Stimulated activated CD8-positive, alpha-beta memory T cell treated with anti-CD3 and anti-CD28 coated beads, Interleukin-4, amount 100 ng/mL, for 4 hours (primary cell): ENCODE measurements at places on chromosomes 6 and 20.

GRCh38 chr6:155701342-155701741, 245.7 kb upstream of the NOX3 start:
- DNase-seq: no peak

- DNase-seq: no peak
These were observed 520.0 kb upstream of the IRAK1BP1 start for GRCh38 chr6:78347191-78347916.

DNA sequence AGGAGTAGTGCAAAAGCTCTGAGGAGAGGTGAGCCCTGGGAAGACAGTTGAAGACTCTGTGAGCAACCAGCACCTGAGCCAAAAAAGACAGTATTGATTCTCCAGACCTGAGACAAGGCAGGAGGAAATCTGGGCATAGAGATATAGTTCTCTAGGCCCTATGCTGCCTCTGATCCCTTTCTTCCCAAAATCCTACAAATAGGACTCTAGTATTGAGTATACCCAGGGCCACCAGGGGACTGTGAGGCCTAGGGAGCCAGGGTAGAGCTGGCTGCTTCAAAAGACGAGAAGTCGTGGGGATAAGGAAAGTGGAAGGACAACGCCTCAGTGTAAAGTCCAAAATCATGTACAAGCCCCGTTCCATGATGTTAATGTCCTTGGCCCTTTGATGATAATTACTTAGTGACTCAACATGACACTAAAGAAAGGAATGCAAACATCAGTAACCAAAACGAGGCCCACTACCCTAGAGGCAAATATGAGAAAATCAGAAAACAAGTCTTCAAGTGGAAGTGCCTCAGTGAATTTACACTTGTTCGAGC, 197.3 kb upstream of the PROKR2 start:
- no peak for DNase-seq

DNA sequence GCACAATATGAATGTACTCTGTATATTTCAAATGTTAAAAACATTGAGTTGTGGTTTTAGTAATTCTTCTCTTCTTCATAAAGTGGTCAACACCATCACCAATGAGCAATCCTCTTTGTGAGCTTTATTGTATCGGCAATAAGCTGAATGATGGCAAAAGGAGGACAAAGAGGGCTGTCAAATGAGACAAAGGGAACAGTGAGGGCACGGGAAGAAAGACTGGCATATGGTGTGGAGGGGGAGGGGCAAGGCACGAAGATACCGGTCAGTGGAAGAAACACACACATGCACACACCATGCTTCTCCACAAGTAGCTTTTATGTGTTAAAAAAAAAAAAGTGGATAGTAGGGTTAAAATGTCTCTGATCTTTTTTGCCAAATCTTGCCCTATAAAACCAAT, 506.8 kb upstream of the CITED2 start:
- no peak for DNase-seq

DNA sequence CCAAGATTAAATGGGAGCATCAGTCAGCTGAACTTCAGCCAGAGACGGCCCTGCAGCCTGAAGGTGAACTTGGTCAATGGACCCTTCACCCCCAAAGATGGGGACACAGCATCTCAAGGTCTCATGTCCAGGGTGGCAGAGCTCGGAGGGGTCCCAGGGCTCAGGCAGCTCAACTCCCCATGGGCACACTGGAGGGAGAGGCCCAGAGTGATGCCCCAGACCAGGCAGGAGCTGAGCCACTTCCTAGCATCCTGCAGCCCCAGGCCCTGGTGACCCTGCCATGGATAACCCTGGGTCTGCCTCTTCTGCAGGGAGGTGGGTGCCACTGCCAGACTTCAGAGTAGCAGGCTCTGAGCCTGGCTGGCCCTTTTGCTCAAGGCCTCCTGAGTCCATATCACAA, 27.5 kb upstream of the EMILIN3 start:
- no peak for DNase-seq

DNA sequence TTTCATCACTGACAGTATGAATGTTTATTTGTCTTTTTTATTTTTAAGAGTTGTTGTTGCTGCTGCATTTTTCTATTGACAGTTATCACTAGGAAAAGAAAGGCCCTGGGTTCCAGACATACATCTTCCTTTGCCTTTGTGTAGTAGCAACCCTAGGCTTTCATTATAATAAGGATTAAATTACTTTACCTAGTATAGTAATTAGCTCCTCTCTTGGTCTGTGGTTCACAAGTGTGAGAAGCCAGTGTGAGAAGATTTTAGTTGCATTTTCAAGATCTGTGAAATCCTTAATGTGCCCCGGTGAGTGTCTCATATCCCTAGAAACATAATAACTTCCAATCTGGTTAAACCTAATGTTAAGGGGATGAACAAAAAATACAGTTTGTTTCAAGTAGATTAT, 799.3 kb upstream of the MAP3K7 start:
- no peak for DNase-seq

DNA sequence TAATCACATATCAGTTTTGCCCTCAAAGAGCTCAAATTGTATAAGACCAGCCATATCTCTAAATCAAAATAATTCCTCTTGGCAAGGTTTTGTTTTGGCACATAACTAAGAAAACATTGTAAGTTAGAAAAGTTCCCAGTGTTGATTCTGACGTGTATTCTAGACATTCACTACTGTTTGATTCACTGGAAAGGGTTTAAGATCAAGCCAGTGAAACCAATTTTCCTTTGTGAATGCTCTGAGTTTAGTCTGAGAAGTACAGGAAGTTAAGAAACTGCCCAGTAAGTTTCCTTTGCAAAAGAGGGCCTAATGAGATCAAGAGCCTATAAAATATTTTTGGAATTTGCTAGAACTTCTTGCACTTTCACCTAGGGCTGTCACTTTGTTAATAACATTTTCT, 143.0 kb downstream of the FNDC1 start:
- DNase-seq: no peak

DNA sequence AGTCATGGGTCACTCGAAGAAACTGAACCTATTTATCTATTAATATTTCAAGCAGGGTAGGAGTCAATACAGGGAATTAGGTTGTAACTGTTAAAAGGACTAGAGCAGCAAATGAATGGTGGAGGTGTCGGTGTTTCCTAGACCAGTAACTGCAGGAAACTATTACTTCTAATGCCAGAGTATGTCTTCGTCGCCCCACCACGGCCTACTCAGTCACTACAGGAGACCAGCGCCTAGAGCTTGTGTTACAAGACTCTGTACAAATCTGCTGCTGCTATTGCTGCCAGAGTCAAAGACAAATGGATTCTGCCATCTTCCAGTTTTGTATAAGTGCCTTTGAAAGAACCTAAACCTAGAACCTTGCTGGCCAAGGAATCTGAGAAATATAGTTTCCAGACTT, 343.9 kb downstream of the SOX4 start:
- DNase-seq: no peak

DNA sequence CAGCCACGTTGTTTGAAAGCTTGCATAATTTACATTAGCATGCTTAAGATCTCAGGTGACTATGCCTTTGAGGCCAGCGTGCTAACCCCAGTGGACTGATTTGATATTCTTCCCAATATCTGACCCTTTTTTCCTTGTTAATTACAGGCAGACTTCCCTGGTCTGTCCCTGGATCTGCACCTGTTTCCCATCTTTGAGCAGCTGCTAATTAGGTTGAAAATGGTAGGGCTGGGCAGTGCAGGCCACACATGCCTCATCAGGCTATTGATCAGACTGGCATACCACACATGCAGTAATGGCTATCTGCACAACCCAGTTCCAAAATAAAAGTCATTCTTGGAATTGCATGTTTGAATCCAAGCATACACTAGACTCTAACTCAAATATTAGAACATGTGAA, 164.3 kb upstream of the TFAP2D start:
- DNase-seq: no peak

- no peak for DNase-seq
These were observed 27.7 kb upstream of the FBXL4 start for GRCh38 chr6:98975421-98975820.

DNA sequence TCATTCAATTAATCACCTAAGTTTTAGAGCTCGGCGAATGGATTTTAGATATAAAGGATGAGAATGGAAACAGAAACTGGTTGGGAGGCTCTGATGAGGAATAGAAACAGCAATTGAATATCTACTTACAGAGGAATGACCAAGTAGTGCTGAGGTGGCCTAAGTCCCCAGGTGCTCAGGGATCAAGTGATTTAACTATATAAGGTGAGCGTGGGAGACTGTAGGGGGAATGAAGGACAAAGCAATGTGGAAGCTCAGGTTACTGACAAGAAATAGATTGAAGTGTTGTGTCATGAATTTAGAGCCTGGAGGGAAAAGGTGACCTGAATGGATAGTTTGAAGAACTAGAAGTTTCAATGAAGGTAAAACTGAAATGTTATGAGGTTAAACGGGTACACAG, 495.4 kb upstream of the SOX4 start:
- DNase-seq: no peak

- DNase-seq: no peak
These were observed 237.5 kb upstream of the TAB2 start for GRCh38 chr6:149079911-149080491.

DNA sequence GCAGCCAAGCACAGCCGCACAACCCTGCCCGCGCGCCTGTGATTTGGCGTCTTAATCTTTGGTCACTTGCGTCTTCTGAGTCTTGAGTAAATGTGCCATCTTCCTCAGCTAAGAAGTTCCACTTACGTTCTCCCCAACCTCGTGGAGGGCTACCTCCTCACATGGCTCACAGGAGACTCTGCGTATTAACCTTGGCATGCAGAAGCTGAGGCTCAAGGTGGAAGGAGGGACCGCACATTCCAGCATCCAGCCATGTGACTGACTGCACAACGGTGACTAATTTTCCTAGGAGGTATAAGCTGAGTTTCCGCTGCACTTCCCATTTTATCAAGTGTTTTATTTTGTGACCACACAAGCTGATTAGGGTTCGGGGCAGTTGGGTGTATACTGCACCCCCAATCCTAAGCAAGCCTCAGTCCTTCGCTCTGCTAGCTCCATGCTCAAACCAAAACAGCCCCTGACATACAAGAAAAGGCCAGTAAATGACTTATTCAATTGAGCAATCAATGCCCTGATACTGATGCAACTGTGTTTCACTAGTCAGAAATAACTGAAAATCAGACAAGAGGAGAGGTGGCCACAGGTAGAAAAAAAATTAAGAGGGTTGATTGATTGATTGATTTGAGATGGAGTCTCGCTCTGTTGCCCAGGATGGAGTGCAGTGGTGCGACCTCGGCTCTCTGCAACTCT, 7.0 kb downstream of the BEND3 start:
- DNase-seq: no peak

- no peak for DNase-seq
These were observed 186.1 kb upstream of the SLC24A3 start for GRCh38 chr20:19026121-19026878.

DNA sequence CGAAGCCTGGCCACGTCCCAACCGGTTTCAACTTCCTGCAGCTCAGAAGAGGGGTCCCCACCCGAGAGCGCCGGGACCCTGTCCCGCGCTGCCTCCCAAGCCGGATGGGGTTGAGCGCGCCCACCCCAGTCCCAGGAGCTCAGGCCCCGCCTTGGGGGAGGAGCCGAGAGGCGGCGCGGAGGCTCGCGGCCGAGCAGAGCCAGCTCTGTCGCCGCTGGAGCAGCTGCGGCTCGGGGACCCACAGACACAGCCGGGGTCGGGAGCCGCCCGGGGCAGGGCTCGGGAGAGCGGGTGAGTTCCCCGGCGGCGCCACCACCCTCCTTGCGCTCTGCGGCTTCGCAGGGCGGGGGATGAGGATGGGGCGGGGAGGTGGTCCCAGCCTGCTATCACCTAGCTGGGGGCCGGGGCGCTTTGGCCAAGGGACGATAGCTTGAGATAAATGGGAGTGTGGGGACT, at the start of gene PPP1R16B:
TSS of gene PPP1R16B (plus strand) at position 196 of the 456 bp plus-strand sequence. CDS start 30,229 bp downstream, outside the sequence.
- DNase-seq: peak; percentile 72

DNA sequence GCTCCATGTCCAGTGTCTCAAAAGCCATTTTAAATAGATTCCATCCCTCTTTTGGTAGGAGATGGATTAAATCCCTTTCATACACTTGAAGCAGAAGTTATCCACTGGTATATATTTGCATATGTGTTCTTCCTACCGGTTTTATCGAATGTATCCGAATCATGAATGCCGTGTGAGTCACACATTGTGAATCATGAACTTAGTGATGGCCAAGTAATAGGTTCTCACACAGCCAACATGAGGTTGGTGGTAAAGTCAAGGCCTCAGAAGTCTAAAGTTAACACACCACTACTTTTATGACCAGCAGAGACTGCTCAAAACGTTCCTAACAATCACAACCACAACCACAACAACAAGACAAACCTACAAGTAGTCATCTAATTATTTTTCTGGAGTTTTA, 345.5 kb downstream of the THBS2 start:
- no peak for DNase-seq

DNA sequence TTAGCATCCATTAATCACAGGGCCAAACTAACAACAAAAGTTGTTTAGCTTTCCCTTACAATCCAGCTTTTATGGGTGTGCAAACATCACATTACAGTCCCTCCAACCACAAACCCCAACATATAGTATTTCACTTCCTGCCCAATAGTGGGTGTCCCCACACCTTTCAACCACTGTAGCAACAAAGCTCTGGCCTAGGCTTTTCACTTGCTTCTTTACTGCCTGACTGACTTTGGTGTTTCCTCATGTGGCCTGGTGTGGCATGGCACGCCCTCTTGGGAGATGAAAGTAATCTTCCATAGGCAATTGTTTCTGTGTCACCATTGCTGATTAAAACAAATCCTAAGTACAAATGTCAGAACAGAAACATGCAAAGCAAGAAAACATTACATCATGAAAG, 46.3 kb downstream of the MCM8 start:
- peak; percentile 20 for DNase-seq

- no peak for DNase-seq
These were observed 9.3 kb downstream of the TRAPPC3L start for GRCh38 chr6:116536216-116536621.

GRCh38 chr6:90193359-90193758, 103.3 kb downstream of the BACH2 start:
- DNase-seq: no peak

DNA sequence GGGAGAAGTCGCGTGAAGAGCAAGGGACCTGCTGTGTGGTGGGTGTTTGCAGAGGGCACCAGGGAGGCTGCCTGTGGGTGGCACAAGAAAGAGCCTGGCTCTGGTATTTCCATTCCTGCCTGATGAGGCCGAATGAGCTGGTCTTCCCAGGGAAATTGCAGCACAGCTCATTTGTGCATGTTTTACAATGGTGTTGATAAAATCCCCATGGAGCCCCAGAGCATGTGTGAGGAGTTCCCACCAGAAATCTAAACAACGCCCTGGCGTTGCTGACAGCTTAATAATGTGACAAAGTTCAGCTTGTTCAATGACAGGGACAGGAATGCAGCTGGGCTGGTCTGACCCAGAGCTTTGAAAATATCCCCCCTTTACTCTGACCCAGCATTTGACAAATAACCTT, 135.5 kb downstream of the CLIC5 start:
- DNase-seq: no peak

- DNase-seq: no peak
These were observed 110.2 kb downstream of the NKAIN2 start for GRCh38 chr6:123913863-123914262.
